Kidney glomerular epithelial cell (primary cell): ENCODE measurements at places on chromosomes 16 and 17.
A peak's percentile ranks its signal among the peaks of the same experiment; 100 is the strongest.

DNA sequence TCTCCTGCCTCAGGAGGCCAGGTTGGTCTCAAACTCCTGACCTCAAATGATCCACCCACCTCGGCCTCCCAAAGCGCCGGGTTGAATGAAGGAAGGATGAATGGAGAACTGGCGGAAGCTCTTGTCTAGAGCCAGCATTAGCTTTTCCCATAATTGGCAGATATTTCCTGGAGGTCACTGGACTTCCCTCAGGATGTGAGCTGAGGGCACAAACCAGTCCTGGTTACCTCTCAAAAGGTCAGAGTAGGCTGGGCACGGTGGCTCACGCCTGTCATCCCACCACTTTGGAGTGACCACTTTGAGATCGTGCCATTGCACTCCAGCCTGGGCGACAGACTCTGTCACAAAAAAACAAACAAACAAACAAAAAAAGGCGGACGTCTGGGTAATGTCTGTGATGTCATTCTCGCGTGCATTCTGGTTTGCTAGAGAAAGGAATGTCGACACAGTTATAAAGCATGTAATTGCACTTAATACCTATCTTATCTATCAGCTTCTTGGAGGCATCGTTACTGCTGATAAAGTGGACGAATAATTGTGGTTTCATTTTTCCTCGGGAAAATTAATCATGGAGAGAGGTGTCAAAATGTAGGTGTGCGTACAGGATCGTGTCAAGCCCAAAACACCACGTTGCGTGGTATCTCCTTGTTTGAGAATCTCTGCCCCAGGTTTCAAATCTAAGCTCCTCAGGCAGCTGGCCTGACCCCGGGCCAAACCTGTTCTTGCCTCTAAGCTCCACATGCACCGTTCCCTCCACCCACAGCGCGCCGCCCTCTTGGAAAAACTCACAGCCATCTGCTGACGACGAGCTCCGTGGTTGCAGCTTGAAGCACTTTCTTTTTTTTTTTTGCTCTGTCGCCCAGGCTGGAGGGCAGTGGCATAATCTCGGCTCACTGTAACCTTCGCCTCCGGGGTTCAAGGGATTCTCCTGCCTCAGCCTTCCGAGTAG, 6.4 kb upstream of the CRK start:
- no peak for DNase-seq

GRCh38 chr16:4246777-4247459, 5.0 kb upstream of the SRL start:
- DNase-seq: no peak

GRCh38 chr17:38401459-38401858, 26.8 kb upstream of the ARHGAP23 start:
- no peak for DNase-seq

DNA sequence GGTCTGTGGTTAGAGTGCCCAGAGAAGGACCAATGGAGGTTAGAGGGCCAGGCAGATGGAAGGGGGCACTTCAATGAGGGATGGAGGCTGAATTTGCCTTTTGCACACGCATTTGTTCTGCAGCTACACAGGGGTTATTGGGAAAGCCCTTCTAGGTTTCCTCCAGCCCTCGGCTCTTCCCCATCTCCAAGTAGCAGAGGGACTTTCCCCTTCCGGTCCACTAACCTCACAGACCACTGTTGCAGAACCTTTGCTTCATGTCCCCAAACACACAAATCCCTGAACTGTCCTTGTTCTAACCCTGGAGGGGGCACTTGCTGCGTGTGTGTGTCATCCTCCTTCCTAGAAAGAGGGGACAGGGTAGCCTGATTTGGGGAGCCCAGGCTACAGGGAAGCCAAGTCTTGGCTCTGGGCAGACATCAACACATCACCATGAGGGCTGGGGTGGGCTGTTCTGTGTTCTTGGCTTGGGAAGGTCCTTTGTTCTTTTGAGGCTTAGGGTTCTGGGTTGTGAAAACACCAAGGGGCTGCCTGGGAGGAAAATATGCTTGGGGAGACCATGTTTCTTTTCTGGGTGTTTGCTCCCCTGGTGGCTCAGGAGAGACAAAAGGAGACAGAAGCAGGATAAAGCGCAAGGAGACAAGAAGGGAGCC, 7.3 kb upstream of the NR1D1 start:
- no peak for DNase-seq

DNA sequence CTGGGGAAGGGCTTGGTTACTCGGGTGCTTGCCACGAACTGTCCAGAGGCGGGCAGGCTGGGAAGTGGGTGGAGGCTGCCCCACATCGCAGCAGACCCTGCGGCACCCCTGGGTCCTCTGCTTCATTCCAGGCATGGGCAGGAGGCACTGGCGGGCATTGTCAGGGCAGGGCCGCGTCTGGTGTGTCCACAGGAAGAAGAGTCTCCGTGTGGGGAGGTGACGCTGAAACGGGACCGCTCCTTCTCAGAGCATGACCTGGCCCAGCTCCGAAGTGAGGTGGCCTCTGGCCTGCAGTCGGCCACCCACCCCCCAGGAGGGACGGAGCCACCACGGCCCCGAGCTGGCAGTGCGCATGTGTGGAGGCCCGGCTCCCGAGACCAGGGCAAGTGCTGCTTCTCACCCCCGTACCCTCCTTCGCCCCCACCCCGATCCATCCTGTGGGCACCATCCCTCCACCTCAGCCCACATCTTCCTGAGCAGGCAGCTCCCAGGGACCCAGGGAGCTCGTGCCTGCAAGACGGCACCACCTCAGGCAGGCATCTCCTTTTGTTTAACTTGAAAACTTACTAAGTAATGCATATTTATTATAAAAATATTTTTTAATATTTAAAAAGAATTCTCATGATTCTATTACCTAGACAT, 14.3 kb upstream of the TCF25 start:
- DNase-seq: no peak

GRCh38 chr17:61423967-61424649, 24.5 kb downstream of the TBX2 start:
- no peak for DNase-seq

- DNase-seq: no peak
Observed at GRCh38 chr16:81796035-81796434, 16.9 kb downstream of the PLCG2 start.

- DNase-seq: no peak
Observed at GRCh38 chr16:9870962-9871361, 311.3 kb downstream of the GRIN2A start.

DNA sequence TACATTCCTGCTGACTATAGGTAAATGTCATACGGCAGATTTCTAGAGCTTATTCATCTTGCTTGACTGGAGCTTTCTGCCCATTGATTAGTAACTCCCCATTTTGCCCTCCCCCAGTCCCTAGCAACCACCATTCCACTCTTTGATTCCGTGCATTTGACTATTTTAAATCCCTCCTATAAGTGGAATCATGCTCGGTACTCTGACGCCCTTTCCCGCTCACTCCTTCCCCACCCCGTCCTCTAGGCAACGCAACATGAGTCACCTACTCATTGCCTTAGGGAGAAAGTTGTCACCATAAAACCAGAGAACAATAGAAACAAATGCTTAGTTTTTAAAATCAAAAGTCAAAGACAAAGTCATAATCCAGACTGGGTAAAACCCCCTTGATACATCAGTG, 45.5 kb upstream of the RBBP6 start:
- DNase-seq: no peak

DNA sequence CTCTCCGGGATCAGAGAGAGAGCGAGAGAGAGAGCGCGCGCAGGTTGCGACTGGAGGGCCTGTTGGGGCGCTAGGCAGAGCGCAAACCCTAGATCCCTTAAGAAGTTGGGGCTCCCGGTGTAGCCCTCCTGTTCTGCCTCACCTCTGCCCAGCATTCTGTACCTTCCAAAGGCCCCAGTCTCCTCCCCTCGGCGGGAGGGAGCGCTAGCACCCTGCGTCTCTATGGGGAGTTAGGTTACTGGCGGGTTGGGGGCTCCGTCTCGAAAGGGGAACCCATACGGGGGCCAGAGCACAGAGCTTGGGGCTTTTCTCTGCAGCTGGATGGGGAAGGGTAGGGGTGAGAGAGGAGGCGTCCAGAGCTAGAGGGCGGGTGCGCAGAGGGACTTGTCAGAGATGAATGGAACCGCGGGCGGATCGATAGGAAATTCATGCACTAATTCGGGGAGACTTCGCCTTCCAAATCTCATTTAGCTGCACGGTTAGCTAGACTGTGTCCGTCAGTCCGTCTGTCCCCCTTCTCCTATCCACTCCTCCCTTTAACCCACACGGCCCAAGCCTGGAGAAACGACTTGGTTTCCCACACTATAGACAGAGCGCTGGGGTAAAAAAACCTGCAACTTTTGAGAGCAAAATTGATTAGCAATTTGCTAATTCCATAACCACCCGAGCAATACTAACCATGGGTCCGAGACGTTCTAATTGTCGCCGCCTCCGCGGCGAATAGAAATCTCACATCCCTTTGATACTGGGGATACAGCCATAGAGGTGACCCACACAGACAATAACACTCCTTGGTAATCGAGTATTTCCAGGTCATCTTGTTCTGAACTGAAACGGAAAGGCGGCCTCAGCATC, 693 bp upstream of the HOXB4 start:
- no peak for DNase-seq

- no peak for DNase-seq
Observed at GRCh38 chr17:68953340-68953997, 1.7 kb downstream of the ABCA8 start.

GRCh38 chr16:678858-679813, 1.1 kb upstream of the STUB1 start:
- peak; percentile 33 for DNase-seq
